ENCODE measurements at places on chromosomes 11 and 22. TPM values are rescaled to one million over a fixed set of nuclear protein-coding genes. Genes with fewer than 3 reads are reported as not detected.

LPXN gene
- 2.4 TPM for total RNA-seq

FOLR3 gene
- total RNA-seq = 0.25 TPM

MMP3 gene
- total RNA-seq = not detected

TMPRSS13 gene
- total RNA-seq = not detected

CCDC89 gene
- not detected for total RNA-seq

LMO2 gene
- 0.37 TPM for total RNA-seq

CNGA4 gene
- 0.03 TPM for total RNA-seq

UBQLN3 gene
- not detected for total RNA-seq

PRAME gene
- total RNA-seq = 107 TPM

BCO2 gene
- total RNA-seq = 0.96 TPM

HINFP gene
- 10.8 TPM for total RNA-seq

PTGDR2 gene
- total RNA-seq = not detected

VPREB3 gene
- total RNA-seq = 0.77 TPM

UVRAG gene
- total RNA-seq = 10.3 TPM

POU2AF3 gene
- total RNA-seq = 1.8 TPM

SORL1 gene
- 1.4 TPM for total RNA-seq

ANGPTL5 gene
- 0.14 TPM for total RNA-seq

TRIM29 gene
- total RNA-seq = 20.8 TPM

MORC2 gene
- total RNA-seq = 14.2 TPM
